ENCODE measurements at places on chromosomes 1 and 21.

DNA sequence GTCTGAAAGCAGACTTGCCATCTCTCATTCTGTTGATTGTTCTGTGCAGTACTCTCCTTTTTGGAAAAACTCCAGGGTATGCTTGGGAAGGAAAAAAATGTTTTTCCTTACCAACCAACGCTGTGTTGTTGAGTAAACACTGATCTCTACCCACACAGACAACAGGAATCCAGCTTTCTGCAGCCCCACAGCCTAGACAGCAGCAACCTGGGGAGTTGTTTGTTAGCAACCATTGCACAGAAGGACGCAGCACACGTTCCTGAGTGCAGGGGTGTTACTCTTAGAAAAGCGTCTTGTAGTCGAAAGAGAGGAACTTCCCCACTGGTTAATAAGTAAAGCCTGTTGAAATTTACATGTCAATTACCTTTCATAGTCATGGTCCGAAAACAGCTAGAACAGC is 56.6 kb downstream of the SMYD2 start:
- DNase-seq: no peak

- DNase-seq: no peak
Observed at GRCh38 chr21:42404539-42404938, 837 bp downstream of the UBASH3A start.

GRCh38 chr1:44355582-44356305 is 687 bp upstream of the ERI3 start:
- no peak for DNase-seq

- no peak for DNase-seq
Observed at GRCh38 chr1:54391450-54392209, 14.6 kb downstream of the SSBP3 start.

DNA sequence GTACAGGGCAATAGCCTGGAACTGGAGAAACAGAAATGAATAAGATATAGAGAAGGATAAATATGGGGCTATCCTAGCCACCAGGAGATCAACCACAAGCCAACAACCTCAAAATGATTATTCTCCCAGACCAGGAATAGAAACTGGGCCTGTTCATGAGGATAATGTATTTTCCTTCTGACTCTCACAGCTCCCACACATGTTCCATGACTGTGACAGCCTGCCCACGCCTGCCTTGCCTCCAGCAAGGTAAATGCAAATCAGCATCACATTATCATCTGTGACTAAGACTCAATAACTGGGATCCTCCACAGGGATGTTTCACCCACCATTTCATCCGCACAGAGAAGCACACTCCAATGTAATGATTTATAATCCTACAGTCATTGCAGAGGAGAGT is 3.3 kb downstream of the ENSA start:
- DNase-seq: no peak

DNA sequence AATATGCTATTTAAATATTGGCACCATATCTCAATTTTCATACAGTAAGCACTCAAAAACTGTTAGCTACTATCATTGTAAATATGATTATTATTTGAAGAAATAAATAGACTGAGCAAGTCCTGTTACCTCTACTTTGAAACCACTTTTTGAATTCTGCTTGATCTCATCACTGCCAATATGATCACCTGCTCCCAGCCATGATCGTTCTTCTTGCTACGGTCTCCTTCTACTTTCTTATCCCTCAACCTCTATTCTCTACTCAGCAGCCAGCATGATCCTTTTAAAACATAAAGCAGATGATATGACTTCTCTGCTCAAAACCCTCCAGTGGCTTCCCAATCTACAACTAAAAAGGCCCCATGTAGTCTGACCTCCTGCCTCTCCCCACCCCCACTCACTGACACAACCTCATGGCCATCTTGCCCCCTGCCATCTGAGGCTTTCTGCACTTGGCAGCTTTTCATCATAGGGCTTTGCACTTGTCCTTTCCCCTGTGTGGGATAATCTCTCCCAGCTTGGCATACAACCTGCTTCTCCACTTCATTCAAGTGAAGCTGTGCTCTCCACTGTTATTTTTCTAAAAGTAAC is 27.2 kb downstream of the CD34 start:
- DNase-seq: no peak

DNA sequence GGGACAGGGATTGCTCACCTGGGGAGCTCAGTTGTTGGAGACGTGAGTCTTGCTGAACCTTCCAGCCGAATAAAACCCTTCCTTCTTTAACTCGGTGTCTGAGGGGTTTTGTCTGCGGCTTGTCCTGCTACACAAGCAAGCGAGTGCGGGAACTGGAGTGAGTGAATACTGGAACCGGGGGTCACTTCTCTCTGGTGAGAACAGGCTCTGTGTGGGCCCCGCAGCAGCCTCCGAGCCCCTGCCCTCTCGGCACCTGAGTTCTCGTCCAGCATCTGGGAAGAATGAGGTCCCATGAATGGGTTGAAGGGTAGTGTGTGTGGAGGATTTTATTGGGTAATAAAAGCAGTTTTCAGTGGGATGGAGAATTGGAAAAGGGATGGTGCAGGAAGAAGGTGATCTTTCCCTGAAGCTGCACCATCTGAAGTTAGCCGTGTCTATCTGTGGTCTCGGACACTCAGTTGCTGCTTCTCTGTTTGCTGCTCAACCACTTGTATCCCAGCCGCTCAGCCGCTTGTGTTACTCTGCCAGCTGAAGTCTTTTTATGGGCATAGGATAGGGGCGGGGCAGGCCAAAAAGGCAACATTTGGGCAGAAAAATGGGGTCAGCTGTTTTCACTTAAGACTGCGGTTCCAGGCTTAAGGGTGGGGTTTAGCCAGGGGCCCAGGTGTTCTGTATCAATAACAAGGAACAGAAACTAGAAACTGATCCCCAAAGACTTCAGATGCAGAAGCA is 450.6 kb upstream of the CAMK1G start:
- DNase-seq: no peak

- no peak for DNase-seq
Observed at GRCh38 chr21:17476006-17476405, 36.8 kb upstream of the CXADR start.

DNA sequence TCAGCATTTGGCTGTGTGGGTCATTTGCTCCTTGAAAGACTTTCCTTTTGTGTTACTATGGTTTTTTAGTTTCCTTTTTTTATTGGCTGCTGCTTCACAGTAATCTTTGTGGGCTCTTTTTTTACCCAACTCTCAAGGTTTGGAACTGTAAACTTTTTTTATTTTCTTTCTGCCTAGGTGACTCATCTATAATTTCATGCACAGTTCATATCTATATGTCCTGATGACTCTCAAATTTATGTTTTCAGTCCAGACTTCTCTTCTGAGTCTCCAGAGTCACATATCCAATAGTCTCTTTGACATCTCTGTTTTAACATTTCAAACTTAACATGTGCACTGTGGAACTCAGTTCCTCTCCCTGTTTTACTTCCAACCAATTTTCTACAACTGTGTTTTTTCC is 83.4 kb downstream of the ATF6 start:
- no peak for DNase-seq

DNA sequence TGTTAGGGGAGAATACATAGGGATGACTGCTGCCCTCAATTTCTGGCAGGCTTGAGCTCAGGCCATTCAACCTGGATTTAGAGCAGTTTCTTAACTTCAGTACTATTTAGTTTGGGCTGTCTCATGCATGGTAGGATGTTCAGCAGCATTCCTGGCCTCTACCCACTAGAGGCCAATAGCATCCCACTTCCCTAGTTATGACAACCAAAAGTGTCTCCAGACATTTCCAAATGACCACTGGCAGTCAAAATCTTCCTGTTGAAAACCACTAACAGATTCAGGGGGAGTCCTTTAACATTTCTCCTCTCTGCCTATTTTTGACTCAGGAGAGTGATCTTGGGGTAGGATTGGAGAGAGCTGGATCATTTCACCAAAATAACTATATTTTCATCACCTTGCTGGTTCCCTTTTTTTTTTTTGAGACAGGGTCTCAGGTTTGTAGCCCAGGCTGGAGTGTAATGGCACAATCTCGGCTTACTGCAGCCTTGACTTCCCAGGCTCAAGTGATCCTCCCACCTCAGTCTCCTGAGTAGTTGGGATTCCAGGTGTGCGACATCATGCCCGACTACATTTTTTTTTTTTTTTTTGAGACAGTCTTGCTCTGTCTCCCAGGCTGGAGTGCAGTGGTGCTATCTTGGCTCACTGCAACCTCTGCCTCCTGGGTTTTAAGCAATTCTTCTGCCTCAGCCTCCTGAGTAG is 8.7 kb downstream of the GNAT2 start:
- DNase-seq: no peak

GRCh38 chr1:37258068-37258467 is 216.3 kb upstream of the ZC3H12A start:
- DNase-seq: no peak

DNA sequence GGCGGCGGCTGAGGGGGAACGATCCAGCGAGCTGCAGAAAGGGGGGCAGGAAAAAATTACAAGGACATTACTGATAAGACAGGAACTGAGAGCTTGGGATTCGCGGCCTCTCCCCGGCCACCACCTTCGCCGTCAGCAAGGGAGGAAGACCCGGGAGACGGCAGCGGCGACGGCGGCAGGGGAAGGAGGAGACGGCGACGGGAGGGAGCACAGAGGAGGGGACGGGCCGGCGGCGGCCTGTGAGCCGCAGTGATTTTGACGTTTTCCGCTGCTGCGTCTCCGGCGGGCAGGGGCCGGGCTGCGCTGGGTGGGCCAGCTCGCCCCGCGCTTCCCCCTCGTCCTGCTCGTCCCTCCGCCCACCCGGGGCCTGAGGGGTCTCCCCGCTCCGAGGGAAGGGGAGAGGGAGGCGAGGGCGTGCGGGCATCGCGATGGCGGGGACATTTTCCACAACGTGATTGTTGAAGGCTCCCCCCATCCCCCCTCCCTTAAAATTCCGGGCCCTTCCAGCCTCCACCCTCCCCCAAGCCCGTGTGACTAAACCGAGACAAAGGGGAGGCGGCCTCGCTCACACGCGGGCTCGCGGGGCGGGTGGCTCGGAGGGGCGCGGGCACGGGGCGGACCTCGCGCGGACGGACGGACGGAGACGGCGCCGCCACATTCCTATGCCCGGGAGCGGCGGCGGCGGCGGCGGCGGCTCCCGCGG is 407 bp downstream of the CAMSAP2 start:
- DNase-seq: no peak

DNA sequence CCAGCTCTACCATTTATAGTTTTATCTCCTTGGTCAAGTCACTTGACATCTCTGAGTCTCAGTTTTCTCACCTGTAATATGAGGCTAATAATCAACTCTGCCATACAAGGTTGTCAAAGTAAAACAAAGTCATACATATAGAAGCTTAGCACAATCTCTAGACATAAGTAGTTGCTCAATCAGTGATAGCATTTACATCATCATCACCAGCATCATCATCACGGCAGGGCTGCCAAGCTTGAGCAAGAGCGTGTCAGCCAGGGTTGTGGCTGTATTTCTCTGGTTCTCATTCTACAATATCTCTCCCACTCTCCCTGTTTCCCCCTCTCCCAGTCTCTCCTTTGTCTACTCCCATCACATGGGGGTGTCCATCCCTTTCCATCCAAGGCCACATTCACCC is 41.7 kb upstream of the COA6 start:
- no peak for DNase-seq

DNA sequence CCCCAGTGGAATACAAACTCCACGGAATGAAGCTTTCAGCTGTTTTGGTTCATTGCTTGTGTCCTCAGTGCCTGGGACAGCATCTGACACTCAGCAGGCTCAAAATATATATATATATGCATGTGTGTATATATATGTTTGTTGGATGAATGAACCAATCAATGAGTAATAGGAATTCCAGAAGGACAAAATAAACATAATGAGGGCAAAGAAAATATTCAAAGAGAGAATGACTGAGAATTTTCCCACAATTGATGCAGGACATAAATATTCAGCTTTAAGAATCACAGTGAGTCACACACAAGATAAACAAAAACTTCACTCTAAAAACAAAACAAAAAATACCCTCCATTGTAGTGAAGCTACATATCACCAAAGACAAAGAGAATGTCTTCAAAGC is 64.0 kb downstream of the CHD5 start:
- DNase-seq: no peak

GRCh38 chr21:41864311-41865001 is 14.7 kb downstream of the PRDM15 start:
- no peak for DNase-seq

DNA sequence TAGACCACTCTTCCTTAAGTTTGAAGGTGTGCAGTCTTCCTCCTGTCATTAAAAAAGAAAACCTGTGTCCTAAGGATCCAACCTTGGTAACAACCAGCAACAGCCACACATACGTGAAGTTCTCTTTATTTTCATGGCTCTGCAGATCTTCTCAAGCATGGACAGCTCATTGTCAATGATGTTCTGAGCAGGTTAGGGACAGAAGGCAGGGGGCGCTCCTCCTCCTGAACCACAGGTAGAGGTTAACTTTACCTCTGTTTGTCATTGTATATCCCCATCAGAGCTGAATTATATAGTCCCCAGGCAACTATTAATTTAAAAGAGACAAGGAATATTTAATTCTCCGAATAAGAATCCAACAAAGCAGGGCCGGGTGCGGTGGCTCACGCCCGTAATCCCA is 52.5 kb upstream of the CR2 start:
- DNase-seq: no peak

DNA sequence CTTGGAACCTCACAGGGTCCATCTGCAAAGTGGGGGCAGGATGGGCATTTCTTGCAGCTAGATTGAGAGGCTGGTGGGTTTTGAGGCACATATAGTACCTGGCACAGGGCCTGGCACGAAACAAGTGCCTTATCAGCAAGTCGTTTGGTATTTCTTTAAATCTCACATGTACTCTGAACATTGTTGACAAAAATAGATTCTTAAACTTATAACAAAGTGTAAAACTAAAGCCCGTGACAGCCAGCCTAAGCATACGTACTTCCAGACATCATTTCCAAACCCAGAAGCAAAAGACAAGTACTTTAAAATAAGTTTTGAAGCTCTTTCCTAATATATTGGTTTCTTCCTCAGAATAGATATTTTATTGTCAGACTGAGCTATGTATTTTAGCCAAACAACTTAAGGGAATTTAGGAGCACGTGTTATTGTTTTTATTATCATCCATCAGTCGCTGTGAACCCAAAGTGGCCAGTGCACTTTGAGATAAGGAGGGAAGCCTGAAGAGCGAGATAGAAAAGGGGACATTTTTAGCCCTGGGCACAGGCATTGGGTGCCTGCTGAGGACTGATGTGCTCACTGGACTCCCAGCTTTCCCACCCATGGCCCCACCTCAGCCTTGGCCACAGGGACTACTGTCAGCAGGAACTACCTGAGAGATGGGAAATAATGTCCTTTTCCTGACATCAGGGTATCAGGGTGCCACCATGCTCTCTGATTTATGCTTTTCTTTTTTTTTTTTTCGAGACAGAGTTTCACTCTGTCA is 3.0 kb downstream of the FBLIM1 start:
- no peak for DNase-seq

DNA sequence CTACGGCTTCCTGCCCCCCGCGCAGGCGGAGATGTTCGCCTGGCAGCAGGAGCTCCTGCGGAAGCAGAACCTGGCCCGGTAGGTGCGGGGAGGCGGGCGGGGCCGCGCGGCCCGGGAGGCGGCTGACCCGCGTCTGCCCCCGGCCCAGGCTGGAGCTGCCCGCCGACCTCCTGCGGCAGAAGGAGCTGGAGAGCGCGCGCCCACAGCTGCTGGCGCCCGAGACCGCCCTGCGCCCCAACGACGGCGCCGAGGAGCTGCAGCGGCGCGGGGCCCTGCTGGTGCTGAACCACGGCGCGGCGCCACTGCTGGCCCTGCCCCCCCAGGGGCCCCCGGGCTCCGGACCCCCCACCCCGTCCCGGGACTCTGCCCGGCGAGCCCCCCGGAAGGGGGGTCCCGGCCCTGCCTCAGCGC is 16.6 kb downstream of the NOC2L start:
- DNase-seq: no peak

GRCh38 chr1:24735156-24735508 is 10.1 kb upstream of the CLIC4 start:
- no peak for DNase-seq

GRCh38 chr1:71792264-71792663 is 490.1 kb downstream of the NEGR1 start:
- no peak for DNase-seq
